ENCODE measurements at places on chromosomes 4 and X.

DNA sequence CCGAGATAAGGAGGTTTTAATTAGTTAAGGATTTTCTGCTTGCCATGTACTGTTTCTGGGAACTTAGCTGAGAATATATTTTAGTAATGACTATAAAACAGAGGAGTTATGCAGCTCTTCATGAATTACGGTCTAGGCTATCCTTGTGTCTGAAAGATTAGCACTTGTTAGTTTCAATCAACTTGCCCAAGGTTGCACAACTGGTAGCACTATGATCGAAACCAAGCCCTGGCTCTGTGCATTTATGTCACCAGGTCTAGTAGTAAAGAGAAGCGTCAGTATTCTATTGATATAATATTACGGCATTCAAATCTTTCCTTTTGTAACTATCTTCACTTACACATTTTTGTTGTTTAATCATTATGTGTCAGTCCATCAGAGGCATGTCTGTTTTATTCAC, 176.0 kb downstream of the TLL1 start:
- DNase-seq, result no peak

DNA sequence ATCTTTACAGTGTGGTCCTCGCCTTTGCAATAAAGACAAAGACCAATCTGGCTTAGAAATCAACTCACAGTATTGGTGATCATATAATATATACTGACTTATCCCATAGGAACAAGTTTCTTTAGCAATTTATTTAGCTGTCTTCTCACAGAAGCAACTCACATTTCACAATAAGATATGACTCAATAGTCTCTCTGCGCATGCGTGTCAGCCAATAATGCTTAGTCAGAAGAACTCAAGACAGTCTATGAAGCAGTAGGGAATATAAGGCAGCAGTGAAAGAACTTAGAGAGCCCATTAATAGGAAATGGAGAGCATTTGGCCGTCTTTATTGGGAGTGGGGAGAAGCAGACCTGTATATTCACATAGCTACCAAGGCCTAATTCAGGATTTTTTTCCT, 216.7 kb downstream of the IL13RA2 start:
- peak; percentile 58 for DNase-seq

DNA sequence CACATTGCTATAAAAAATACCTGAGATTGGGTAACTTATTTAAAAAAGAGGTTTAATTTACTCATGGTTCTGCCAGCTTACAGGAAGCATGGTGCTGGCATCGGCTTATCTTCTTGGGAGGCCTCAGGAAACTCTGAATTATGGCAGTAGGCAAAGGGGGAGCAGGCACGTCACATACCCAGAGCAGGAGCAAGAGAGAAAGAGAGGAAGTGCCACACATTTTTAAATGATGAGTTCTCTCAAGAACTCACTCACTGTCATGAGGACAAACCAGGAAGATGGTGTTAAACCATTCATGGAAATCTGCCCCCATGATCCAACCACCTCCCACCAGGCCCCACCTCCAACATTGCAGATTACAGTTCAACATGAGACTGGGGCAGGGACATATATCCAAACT, 10.0 kb upstream of the AFF1 start:
- peak; percentile 42 for DNase-seq

DNA sequence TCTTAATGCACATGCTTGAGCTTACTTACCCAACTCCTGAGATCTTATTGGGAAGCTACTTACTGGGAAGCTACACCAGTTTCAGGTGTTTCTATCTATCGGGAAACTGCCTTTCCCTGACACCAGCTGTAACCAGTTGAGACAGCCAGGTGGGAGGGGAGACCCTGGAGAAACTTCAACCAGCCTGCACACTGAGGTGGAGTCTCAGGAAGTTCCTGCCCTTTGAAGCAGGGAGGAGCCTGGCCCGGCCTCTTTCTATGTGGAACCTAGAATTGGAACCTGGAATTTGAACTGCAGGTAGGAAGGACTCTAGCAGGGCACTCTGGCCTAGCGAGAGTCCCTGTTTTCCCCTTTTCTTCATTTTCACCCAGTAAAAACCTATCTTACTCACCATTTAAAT, 425.8 kb upstream of the PABPC4L start:
- no peak for DNase-seq

DNA sequence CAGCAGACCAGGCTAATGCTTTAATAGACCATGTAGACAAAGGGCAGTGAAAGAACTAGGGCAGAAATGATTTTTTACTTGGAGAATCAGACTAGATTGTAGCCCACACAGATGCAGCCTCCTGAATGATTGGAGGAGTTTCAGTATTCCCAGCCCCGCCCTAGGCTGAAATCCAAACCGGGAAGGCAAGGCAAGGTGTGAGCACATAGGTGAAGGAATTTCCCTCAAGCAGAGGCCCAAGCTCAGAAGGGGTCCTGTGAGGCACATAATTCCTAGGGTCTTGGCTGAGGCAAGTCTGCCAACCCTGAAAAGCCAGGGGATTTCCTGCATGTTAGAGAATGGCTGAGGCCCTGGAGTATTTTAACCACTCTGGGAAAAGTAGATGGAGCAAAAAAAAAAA, 56.4 kb upstream of the PAK3 start:
- no peak for DNase-seq

DNA sequence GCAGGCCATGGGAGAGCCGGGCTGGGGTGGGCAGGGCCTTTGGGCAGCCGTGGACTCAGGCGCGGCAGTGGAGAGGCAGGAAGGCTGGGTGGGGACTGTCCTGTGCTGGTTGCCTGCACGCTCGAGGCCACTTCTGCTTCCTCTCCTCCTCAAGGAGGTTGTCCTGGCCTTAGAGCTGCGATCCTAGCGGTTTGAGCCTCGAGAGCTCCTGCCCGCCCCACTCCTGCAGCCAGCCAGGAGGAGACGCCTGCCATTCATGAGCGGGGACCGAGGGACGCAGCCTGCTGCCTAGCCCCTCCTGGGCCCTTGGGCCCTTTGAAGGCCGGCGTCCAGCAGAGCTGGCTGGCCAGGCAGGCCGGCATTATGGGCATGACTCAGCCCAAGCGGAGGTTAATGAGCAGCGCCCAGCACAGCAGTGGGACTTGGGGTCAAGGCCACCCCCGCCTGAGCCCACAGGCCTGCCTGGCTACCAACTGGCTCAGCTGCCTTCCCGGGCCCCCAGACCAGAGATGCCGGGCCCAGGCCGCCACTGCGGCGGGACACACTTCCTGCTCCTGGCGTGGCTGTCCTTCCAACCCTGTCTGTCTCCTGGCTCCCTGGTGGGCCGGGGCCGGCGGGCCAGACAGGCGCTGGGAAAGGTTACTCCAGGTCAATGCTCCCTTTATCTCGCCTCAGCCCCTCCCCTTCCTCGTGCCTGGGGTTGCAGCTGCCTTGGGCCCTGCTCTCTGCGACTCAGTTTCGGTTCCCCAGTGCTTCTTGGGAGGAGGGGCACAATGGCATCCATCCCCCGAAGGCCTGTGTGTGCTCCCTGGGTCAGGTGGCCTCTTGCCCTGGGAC, 1.8 kb downstream of the ABCD1 start:
- DNase-seq, result peak; percentile 56

All from adipocyte (in vitro differentiated cells).